Astrocyte (in vitro differentiated cells and primary cell): ENCODE measurements at places on chromosomes 5 and 9. TPM values are rescaled to one million over a fixed set of nuclear protein-coding genes. Genes with fewer than 3 reads are reported as not detected.

TTC1 gene
- total RNA-seq: 53.9 and 61.2 TPM in 2 replicates

- peak; percentile 100 for DNase-seq
These were observed 38.8 kb upstream of the RPL26L1 start for GRCh38 chr5:172920447-172920849.

SLC6A18 gene
- total RNA-seq: not detected in 2 replicates

PCDHB5 gene
- 8.7 and 9.7 TPM in 2 replicates for total RNA-seq

DNA sequence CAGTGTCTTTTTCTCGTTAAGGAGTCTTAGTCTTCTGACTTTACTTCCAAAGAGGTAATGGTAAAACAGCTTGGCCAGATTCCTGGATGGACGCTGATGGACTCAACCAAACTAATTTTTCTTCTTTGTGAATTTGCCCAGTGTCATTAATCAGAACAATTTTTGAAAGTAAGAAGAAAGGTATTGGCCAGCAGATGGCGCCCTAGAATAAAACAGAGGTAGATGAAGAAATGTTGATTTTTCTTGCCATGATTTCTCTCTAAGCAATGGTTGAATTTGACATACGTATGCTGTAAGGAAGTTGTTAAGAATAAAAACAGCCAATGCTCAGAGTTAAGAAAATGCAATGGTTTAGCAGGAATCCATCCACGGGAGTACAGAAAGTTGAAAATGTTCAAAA, 500.0 kb downstream of the DIRAS2 start:
- peak; percentile 6 for DNase-seq

DNA sequence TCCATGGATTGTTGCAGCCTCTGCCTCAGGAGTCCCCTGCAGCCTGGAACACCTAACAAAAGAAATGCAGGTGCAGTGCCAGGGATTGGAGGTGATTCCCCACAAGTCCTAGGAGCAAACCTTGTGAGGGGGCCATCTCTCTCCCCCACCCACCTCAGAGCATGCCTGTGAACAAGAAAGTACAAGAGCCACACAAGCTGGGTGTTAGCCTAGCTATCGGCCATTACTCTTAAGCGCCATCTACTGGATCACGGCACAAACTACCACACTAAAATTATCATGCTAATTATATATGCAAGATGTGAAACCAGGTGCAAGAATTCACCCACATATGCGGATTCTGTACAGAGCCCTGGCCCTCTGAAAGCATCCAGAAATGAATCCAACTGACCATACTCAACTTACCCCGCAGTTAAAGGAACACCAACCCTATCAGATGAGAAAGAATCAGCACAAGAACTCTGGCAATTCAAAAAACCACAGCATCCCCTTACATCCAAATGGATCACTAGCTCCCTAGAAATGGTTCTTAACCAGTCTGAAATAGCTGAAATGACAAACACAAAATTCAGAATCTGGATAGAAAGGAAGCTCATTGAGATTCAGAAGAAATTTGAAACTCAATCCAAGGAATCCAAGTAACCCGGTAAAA, 16.5 kb upstream of the PRSS3 start:
- DNase-seq: peak; percentile 19

OR13F1 gene
- total RNA-seq: not detected in 2 replicates

DNA sequence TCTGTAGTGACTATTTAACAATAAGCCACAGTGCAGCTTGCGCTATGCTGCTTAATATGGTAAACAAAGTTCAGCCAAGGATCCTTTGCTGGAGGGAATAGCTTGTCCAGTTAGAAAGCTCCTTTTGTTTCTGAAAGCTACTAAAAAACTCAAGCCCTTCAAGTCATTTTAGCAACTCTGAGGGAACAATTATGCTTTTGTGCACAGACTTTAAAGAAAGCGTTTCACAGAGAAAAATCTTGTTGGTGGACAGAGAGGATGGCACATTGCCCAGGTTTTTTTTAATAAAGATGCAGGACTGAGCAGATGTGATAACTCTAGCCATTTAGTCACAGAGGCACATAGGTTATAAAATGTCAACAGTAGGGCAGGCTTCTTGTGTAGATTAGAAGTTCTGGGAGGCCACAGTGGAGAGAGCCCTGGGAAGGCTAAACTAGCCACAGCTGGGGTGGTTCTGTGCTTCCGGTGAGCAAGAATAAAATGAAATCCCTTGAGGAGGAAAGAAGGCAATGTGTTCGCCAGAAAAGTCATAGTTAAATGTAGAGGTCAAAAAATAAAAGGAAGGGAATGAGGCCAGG, 63.4 kb downstream of the ALDH7A1 start:
- no peak for DNase-seq

GRCh38 chr9:134917431-134918373, at the start of gene FCN1:
Gene FCN1 (minus strand): TSS chr9:134917912. CDS start chr9:134917871, 41 bp downstream.
- DNase-seq: no peak

DNA sequence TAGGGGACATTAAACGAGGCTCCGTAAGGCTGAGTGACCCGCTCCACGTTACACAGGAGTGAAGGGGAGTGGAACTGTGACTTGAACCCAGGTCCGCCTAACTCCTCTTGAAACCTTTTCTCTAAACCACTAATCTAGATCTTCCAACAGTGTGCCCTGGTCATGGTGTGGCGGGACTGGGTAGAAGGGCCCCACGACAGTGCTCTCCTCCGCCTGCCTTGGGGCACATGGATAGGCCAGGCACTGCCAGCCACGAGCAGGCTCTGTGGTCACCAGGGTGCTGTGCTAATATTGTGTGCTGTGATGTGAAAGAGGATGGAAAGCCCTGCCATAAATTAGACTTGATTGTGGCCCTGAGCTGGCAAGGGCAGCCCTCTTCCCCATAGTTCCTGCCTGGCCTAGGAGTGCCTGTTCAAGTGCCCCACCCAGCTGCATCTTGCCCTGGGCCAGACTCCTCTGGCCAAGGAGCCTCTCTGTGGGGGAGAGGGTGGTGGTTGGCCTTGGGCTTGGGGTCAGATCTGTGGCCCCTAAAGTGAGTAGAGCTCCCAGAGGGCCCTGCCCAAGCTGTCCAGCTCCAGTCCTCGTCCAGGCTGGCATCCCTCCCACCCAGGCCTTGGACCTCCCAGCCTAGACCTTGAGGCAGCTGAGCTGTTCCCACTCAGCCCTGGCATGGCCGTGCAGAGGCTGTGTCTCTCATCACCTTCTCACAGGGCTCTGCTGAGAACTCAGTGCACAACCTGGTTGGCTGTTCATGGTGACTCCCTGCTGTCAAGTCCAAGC, 67.8 kb upstream of the TBC1D2 start:
- no peak for DNase-seq

TNFSF8 gene
- not detected in 2 replicates for total RNA-seq

DNA sequence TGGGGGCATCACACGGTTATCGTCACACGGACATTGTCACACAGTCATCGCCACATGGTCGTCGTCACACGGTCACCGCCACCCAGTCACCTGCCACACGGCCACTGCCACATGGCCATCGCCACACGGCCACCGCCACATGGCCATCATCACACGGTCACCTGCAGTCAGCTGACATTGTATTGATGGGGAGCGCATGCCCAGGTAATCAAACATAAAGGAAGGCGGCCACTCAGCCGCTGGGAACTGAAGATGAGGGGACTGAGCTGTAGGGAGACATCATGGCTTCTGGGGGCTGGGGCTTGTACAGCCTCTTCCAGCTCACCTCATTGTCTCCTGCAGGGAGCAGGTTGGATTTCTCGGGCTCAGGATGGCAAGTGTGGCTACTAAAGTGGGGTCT, 49.2 kb downstream of the MRPL36 start:
- DNase-seq: no peak

- no peak for DNase-seq
These were observed 6.1 kb downstream of the SLC31A1 start for GRCh38 chr9:113227436-113227835.

GRCh38 chr5:82549263-82549662, 271.1 kb upstream of the RPS23 start:
- peak; percentile 63 for DNase-seq

DNA sequence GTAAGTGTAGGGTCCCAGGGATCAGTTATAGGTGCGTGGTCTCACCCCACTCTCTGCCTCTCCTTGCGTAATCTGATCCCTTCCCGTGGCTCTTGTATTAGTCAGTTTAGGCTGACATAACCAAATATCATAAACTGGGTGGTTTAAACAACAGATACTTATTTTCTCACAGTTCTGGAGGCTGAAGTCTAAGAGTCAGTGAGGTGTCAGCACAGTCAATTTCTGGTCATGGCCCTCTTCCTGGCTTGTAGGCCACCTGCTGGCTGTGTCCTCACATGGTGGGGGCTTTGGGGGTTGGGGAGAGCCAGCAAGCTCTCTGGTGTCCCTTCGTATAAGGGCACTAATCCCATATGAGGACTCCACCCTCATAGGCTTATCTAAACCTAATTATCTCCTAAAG, 32.3 kb downstream of the CARTPT start:
- DNase-seq: no peak

GRCh38 chr5:37272511-37272910, 23.3 kb upstream of the CPLANE1 start:
- peak; percentile 65 for DNase-seq

SOWAHA gene
- total RNA-seq: 0.10 and 0.20 TPM in 2 replicates

GRCh38 chr5:22651355-22651754, 201.8 kb downstream of the CDH12 start:
- DNase-seq: no peak

S100Z gene
- total RNA-seq: not detected in 2 replicates

OR2V2 gene
- not detected in 2 replicates for total RNA-seq

DNA sequence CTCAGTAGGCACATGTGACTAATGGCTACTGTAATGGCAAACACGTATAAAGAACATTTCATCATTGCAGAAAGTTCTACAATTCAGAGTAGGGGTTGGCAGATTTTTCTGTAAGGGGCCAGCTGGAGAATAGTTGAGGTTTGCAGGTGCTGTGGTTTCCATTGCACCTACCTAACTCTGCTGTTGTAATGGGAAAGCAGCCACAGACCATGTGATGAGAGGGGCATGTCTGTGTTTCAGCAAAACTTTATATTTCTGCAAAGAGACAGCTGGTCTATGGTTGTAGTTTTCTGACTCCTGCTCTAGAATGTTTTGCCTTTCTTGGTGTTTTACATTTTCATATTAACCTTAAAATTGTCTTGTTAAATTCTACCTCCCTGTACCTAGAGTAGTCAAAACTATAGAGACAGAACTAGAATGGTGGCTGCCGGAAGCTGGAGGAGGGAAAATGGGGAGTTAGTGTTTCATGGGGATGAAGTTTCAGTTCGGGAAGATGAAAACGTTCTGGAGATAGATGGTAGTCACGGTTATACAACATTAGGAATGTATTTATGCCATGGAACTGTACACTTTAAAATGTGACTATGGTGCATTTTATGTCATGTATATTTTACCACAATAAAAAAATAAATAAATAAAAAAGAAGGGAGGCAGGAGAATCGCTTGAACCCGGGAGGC, 44.3 kb downstream of the NUP214 start:
- DNase-seq: no peak

DMRTA1 gene
- 6.1 and 6.2 TPM in 2 replicates for total RNA-seq

IFNA13 gene
- not detected in 2 replicates for total RNA-seq

DNA sequence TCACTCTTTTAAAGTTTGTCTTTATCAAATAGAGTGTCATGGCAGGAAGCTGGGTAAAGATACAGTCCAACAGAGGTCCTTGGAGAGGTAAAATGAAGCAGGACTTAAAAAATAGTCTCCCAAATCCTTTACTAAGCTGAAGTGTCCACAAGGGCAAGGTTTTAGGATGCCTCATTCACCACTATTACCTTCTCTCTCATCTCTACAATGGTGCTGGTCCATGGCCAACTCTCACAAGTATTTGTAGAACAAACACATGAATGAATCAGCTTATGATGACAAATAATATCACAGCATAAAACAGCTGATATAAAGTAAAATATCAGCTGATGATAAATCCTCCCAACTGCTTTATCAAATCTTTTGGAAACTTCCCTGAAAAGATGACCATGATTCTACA, 162.3 kb upstream of the ZNF462 start:
- DNase-seq: peak; percentile 34

GRCh38 chr5:159452480-159453167, 122.3 kb upstream of the IL12B start:
- DNase-seq: no peak

DNA sequence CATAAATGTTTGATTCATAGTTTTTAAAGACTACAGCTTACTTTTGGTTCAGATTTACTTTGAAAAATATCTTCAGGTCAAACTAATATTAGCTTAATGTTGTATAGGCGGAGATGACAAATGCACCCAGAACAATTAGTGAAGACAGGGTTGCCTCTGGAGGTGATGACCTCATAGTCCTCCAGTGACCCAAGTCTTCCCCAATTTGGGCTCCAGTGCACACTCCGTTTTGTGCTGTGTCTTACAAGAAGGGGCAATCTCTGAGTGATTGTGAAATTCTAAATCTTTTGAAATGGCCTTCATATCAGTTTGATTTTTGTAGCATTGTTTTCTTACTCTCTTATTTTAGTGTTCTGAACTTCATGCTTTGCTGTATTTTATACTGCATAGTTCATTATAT, 57.6 kb downstream of the DENND4C start:
- no peak for DNase-seq

GRCh38 chr9:124259158-124259808, 1.5 kb downstream of the NEK6 start:
- peak; percentile 90 for DNase-seq

DNA sequence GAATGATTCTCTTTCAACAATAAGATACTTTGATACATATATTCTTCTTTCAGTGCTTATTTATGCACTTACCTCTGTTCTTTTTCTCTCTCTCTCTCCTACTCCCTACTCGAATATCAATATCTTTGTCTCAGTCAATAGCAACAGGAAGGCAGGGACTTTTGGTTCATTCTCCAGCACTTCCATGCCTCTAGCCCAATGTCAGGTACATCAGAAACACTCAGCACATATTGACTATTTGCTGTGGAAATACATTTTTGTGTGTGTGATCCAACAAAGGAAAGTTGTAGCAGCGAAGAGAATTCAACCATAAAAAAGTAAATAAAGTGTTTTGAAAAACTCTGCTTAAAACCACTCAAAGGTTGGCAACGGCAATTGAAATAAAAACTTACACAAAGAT, 12.6 kb downstream of the DIRAS2 start:
- no peak for DNase-seq

CBY3 gene
- total RNA-seq: not detected in 2 replicates

RFX3 gene
- total RNA-seq: 12.1 and 12.6 TPM in 2 replicates

- no peak for DNase-seq
These were observed 270.3 kb upstream of the MAP3K1 start for GRCh38 chr5:56545016-56545415.

DNA sequence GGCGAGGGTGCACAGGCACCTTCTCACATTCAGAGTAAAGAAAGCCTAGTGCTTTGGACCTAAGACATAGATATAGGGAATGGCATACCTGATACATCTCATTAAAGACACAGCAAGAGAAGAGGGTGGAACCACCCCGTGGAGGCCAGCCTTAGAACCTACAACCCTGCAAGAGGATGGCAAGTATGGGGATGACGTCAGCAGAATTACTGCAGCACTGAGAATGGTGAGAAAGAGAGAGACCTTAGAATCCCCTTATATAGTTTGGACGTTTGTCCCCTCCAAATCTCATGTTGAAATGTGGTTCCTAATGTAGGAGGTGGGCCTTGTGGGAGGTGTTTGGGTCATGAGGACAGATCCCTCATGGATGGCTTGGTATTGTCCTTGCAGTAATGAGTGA, 28.2 kb upstream of the ADCY2 start:
- no peak for DNase-seq

DNA sequence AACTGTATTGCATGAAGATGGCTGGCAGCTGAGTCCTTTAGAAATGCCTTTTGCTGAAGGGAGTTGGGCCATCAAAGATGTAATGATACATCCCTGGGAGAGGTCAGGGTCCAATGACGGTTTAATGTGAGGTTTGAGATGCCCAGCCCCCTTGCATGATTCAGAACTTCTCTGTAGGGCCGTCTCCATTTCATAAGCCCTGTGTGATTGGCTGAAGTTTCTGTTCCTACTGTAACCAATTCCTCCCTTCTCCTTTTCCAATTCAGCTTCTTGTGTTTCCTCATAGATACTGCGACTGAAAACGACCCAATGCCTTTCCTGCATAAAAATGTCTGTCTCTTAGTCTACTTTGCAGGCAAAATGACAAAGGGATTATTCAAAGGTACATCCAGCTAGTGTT, 47.9 kb upstream of the ST8SIA4 start:
- no peak for DNase-seq
